ENCODE measurements at places on chromosomes 1 and 21.

- no peak for DNase-seq
Measured at GRCh38 chr1:218481116-218481775, 136.1 kb downstream of the TGFB2 start.

- no peak for DNase-seq
Measured at GRCh38 chr21:17794518-17795145, 24.5 kb downstream of the C21orf91 start.

GRCh38 chr1:204250428-204251030 is 36.7 kb upstream of the GOLT1A start:
- no peak for DNase-seq

DNA sequence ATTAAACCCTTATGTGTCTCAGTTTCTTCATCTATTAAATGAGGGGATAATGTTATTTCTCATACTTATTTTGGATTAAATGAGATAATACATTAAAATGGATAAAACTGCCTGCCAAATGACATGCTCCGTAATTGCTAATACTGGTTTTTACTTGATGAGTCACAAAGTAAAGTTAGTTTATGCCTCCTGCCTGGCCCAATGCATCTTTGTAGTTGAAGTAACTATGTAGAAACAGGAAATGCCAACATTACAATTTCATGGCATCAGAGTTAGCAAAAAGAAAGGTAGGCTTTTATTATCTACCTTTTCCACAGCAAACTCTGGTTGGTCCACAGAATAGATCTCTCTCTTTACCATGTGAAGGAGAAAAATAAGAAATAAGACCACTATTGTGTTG is 214.5 kb downstream of the TBX15 start:
- no peak for DNase-seq

DNA sequence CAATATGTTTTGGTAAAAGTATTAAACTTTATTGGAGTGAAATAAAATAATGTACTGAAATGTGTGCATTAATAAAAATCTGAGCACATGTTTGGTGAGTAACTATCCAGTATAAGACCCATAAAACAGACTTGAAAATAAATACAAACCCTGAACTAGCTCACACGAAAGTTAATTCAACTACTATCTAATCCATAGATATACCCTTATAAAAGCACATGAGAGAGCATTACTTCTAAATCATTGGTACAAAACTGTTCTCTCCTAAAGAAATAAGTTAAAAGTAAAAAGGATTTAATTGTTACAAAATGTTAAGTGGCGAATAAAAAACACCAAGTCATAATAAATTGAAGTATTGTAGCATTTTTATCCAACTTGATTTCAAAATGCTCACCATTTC is 295.6 kb downstream of the PTPRC start:
- DNase-seq = no peak

DNA sequence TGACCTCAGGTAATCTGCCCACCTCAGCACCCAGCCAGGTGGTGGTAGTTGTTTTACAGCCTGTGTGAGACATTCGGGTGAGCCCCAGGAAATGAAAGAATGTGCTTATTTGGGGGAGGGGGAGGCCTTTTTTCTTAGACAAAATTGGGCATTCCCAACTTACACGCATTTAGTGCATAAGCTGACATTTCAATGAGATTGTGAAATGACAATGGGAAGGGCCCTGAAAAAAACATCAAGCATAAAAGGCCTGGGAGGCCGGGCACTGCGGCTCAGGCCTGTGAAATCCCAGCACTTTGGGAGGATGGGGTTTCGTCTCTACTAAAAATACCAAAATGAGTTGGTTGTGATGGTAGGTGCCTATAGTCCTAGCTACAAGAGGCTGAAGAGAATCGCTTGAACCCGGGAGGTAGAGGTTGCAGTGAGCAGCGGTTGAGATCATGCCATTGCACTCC is 5.0 kb downstream of the GAS5 start:
- DNase-seq = no peak

- no peak for DNase-seq
Measured at GRCh38 chr1:86435327-86435726, 11.4 kb downstream of the CLCA2 start.

DNA sequence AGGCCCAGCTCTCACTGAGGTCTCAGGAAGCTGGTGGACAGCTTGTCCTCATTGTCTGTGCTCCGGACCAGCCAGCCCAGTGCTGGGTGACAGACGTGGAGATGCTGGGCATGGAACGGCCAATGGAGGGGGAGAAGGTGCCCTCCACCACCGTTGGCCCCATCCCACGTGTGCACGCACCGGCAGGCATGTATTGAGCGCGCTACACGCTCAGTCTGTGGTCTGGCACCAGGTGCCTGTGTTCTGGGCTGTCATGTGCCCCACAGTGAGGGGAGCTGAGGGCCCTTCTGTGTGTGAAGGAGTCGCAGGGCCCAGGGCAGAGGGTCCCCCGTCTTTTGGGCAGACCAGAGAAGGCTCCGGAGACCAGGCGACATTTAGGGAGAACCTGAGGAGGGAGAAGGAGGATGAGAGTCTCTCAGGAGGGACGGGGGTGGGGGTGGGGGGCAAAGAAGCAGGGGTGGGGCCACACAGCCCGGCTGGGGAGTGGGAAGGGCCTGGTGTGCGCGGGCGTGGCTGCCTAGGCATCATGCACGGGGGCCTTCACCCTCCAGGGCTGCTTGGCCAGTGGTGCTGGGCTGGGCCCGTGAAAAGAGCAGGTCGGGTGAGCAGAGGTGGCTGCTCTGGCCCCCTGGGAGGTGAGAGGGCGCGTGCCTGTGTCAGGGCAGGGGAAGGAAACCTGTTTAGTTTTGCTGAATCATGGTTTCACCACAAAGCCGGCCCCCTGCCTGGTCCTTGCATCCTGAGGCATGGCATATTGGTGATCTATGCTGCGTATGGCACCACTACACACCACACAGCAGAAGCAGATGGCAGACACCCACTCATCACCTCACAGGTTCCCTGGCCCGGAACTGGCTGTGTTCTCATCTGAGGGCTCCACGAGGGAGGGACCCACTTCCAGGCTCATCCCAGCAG is 86.7 kb upstream of the TTC34 start:
- DNase-seq = no peak

- no peak for DNase-seq
Measured at GRCh38 chr1:59115865-59116264, 181.0 kb upstream of the FGGY start.

- no peak for DNase-seq
Measured at GRCh38 chr1:237811633-237812032, 79.1 kb downstream of the ZP4 start.

All from stimulated activated naive CD8-positive, alpha-beta T cell treated with anti-CD3 and anti-CD28 coated beads, Interleukin-15, amount 100 ng/mL, for 72 hours (primary cell).